ENCODE measurements at places on chromosomes 5 and 9.

GRCh38 chr9:109863961-109864360, 84.0 kb downstream of the PALM2AKAP2 start:
- no peak for DNase-seq

- no peak for DNase-seq
Measured at GRCh38 chr5:127871503-127872153, 168.4 kb downstream of the CCDC192 start.

GRCh38 chr9:811106-811531, 30.4 kb upstream of the DMRT1 start:
- no peak for DNase-seq

GRCh38 chr5:126947146-126948010, 83.0 kb downstream of the MARCHF3 start:
- no peak for DNase-seq

DNA sequence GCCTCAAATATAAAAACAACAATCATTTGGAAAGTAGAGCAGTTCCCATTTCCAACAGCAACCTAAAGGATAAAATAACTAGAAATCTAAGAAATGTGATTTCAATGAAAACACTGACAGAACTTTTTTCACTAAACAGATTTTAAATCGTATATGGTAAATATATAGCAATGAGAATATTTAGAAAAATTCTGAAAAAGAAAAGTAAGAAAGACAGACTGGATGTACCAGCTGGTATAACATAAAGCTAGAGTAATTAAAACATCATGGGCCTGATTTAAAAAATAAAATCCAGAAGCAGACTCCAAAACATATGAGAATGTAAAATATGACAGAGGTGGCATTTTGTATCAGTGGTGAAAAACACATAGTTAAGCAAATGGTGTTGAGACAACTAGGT, 308.9 kb downstream of the MLLT3 start:
- no peak for DNase-seq

- DNase-seq, result no peak
Measured at GRCh38 chr9:135340143-135340655, 139.4 kb upstream of the PPP1R26 start.

- no peak for DNase-seq
Measured at GRCh38 chr5:59536875-59537274, 356.7 kb downstream of the PDE4D start.

- DNase-seq, result no peak
Measured at GRCh38 chr5:6729386-6730310, 16.4 kb downstream of the TENT4A start.

DNA sequence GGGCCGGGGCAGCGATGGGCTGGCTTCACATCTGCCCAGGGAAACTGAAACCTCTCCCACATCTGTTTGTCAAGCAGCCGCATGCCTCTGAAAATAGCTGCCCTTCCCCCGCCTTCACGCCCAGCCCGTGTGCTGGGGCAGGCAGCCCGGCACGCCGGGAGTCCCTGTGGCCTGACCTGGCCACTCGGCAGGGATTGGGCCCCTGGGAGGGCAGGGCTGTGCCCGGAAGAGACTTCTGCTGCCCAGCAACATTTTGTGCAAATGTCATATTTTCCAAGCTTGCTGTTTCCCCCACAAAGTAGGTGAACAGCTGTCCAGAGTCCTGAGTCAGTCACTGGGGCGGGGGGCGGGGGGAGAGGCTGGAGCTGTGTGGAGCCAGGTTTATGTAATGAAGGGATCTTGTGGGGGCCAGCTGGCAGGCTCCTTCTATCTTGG, 8.2 kb downstream of the COL27A1 start:
- no peak for DNase-seq

DNA sequence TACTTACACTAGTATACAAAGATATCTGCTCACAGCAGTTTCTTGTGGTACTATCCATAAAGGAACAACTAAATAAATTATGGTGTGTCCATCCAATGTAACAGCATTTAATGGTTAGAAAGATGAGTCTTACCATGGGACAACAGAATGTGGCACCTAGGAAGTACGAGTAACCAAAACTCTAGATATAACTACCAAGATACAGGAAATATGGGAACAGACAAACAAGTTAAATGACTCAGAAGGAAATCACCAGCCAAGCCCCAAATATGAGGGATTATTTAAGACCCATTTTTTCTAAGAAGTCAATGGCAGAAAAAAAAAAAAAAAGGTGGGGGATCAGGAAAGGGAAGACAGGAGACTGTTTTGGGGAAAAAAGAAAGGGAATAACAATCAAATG, 294.8 kb downstream of the PRELID2 start:
- no peak for DNase-seq

DNA sequence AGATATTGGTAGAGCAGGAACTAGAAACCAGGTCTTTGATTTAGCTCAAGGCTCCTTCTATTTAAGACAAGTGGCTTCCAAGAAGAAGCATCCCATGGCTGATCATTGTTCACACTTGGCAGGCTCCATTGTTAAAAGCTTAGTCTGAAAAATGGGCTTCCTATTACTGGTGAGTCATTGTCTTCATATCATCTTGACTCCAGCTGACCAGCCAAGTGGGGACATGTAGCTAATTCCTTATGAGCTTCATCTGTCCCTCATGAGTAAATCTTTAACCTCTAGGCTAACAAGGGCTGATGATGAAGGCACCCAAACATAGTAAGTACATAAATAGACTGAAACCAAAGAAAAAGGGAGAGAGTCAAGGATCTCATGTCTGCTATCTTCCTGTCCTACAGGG, 530.3 kb upstream of the KLF4 start:
- DNase-seq, result no peak

DNA sequence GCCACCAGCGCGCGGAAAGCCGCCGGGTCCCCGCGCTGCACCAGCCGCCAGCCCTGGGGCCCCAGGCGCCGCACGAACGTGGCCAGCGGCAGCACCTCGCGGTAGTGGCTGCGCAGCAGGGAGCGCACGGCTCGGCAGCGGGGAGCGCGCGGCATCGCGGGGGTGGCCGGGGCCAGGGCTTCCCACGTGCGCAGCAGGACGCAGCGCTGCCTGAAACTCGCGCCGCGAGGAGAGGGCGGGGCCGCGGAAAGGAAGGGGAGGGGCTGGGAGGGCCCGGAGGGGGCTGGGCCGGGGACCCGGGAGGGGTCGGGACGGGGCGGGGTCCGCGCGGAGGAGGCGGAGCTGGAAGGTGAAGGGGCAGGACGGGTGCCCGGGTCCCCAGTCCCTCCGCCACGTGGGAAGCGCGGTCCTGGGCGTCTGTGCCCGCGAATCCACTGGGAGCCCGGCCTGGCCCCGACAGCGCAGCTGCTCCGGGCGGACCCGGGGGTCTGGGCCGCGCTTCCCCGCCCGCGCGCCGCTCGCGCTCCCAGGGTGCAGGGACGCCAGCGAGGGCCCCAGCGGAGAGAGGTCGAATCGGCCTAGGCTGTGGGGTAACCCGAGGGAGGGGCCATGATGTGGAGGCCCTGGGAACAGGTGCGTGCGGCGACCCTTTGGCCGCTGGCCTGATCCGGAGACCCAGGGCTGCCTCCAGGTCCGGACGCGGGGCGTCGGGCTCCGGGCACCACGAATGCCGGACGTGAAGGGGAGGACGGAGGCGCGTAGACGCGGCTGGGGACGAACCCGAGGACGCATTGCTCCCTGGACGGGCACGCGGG, at the start of gene TERT:
TSS of gene TERT (minus strand) at position 234 of the 815 bp plus-strand sequence. CDS start at position 155, 79 bp downstream.
- no peak for DNase-seq

DNA sequence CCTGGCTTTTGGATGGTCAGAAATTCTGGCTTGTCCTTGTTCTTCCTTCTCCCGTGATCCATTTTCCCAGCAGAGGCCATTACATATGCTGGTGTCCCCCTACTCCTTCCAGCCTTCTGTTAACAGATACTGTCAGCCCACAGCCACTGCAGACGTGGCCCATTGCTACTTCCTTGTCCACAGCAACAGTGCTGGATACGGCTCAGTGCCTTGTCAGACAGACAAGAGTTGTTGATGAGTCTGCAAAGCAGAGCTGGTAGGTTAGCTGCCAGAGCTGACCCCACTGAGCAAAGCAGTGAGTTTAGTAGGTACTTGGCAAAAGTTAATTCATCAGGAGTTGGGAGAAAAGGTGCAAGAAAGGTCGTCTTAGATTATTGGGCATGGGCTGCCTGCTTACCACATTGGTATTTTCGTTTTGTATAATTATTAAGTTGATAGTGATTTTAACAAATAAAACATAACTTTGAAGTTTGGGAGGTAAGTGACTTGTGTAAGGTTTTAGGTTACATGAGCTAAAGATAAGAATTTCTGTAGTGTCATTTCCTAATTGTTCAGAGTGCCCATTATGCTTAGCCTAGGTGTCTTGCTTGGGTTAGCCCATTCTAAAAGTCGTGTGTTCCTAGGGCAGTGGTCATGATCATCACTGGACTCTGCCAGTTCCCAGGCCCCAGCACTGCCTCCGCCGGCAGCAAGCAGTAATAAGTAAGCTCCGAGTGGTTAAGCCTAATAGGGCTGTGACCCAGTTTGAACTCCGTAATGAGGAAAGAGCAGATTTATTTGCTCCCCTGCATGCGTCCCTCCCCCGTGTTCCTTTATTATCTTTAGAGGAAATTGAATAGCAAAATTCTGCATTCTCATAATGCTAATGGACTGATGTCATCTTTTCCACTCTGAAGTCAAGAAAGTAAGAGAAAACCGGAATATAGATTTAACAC, 292.0 kb downstream of the FANCC start:
- peak; percentile 69 for DNase-seq

DNA sequence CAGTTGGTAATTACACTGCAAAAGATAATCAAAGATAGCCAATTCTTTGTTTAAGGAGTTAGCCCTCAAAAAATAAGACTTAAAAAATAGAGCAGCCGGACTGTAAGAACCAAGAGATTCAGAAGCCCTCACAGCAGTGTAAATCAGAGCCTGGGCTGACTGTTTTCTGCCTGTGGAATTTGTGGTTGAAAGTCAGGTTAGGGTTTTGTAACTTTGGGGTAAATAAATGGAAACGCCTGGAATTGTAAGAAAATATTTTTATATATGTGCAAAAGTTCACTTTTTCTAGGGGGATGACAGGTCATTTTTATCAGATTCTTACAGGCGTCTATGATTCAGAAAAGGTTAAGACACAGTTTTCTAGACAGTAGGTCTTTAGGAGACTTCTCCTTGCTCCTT, 35.6 kb downstream of the KLHL3 start:
- DNase-seq, result no peak

DNA sequence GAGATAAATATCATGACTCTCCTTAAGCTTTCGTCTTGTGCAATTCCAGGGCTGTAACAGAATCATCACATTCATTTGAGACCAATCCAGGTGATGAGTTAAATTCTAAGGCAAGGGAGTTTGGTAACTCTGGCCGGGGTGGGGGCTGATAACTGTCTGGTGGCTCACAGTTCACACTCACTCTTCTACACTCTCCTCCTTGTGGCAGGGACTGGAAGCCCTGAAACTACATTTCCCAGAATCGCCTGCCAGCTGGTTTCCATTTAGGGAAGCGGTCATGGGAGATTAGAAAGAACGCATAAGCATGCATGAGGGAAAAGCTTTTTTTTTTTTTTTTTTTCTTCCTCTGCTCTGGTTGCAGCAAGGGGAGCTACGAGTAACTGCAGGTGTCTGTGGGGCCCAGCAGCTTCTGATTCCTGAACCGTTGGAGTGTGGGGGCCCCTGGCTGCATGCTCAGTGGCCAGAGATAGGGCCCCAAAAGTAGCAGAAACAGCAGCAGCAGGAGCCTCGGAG, 154.8 kb upstream of the TBC1D2 start:
- peak; percentile 50 for DNase-seq

GRCh38 chr9:81461196-81461595, 228.2 kb downstream of the TLE1 start:
- no peak for DNase-seq

- DNase-seq, result no peak
Measured at GRCh38 chr5:137342764-137343163, 156.4 kb downstream of the SPOCK1 start.

DNA sequence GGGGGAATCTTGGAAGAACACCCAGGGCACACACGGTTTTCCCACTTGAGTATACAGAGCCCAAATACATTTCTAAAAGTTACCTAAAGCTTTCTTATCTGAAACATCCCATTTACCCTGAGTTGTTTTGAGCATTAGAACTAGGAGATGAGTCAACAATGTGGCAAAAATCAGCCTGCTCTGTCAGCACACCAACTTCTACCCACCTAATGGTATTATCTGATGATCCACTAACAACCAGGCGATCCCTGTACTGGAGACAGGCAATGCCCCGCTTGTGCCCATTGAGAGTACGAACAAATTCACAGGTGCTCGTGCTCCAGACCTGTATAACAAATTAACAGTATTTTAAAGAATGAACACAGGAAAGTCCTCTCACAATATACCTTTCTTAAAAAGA, 87.0 kb downstream of the SMIM23 start:
- DNase-seq, result no peak

DNA sequence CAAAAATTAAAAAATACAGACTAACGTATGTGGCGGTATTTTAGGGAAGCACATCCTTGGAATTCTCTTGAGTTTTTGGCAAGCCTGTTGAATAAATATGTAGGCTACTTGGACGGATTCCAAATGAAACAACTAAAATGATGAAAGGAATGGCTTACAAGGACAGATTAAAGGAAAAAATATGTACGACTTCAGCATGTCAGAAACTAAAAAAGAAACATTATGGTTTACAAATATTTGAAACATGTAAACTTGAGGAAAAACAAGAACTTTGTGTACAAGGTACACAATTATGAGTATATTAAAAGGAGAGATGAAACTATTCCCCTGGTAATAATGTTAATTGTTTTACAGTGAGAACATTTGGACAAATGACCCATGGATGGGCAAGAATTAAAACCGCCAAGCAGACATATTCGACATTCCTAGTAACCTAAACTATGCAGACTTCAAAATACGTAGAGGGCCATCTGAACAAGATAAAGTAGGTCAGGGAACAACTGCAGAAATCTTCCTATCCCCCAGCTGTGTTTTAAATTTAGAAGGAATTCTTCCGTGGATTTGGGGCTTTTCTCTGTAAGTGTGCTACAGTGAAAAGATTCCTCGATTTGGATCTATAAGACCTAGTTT, 12.5 kb downstream of the EDIL3 start:
- peak; percentile 79 for DNase-seq

GRCh38 chr5:151742870-151743294, 15.5 kb downstream of the ATOX1 start:
- DNase-seq, result no peak

DNA sequence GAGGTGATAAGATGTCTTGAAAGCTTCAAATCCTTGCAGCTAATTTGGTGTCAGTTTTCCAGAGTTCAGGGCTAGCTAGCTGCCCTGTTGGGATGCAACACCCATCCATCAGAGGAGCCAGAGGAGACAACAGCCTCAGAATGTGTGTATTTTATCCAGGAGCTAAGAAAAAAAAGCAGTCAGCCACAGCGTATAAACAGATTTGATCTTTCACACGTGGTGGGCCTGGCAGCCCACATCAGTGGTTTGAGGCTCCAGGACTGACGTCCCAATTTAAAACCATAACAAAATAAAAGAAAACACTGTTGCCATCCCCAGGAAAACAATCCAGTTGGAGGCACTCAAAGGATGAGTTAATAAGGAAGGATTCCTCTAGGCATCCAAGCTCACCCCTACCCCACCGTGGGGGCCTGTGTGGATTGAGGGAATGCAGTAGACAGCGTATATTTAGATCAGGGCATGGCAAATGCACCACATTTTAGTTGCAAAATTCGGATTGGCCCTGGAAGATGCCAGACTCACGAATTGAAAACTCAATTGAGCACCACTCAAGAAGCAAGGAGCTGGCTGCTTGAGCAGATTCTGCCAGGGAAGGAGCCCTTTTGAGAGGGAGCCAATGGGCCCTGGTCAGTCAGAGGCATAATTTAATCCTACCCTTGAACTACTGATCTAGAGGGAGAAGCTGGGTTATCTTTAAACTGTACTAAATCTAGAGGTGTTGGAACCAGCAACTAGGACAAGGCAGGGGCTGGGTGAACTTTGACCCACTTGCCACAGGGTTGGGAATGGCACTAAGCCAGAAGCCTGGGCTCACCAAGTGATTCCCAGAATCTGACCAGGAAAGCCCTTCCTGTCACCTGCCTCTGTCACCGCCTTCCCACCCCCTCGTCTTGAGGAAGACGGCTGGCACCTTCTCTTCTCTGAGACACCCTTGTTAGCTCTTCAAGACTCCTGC, 17.5 kb downstream of the ADRA1B start:
- no peak for DNase-seq

Measured in fibroblast of skin of left biceps (primary cell).